Ascending aorta (tissue), 2 donors: ENCODE measurements at places on chromosomes 13 and 19.
A peak's percentile ranks its signal among the peaks of the same experiment; 100 is the strongest.

GRCh38 chr13:22517544-22517943 lies 663.2 kb upstream of the SGCG start:
- DNase-seq: no peak

- no peak for DNase-seq
These were observed 47.6 kb downstream of the PTPRS start for GRCh38 chr19:5292822-5293611.

DNA sequence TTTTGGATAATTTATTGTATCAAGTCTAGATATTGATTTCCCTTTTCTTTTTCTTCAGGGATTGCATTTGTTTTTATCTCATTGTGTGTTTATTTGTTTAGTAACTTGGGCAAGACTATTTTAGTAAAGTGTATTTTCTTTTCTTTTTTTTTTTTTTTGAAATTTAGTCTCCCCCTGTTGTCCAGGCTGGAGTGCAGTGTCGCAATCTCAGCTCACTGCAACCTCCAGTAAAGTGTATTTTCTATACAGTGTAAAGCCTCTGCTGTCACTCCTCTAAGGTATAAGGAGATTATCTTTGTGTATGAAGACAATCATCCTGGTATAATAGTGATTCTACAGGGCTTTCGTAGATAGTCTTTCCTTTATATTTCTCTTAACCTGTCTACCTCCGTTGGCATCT lies 2546.0 kb downstream of the PCDH9 start:
- DNase-seq: no peak

GRCh38 chr13:25741796-25742195 lies 310.0 kb downstream of the SHISA2 start:
- DNase-seq: no peak

GRCh38 chr19:29563486-29564101 lies 37.8 kb downstream of the VSTM2B start:
- no peak for DNase-seq

DNA sequence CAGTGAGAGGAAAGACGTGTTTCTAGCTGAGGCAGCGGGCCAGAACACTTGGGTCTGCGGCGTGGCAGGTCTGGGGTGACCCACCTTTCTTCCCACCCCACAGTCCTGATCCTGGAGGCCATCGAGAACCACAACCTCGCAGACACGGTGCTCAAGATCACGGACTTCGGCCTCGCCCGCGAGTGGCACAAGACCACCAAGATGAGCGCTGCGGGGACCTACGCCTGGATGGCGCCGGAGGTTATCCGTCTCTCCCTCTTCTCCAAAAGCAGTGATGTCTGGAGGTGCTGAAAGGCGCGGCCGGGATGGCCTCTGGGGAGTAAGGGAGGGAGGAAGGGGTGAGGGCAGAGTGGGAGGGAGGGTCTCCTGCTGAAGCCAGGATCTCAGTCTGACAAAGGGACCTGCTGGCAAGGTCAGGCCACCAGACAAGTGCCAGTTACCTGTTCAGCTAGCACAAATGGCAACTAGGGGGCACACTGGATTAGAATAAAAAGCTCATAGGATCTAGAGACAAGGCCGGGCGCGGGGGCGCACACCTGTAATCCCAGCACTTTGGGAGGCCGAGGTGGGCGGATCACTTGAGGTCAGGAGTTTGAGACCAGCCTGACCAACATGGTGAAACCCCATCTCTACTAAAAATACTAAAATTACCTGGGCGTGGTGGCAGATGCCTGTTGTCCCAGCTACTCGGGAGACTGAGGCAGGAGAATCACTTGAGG lies 7.2 kb downstream of the MAP3K10 start:
- no peak for DNase-seq

DNA sequence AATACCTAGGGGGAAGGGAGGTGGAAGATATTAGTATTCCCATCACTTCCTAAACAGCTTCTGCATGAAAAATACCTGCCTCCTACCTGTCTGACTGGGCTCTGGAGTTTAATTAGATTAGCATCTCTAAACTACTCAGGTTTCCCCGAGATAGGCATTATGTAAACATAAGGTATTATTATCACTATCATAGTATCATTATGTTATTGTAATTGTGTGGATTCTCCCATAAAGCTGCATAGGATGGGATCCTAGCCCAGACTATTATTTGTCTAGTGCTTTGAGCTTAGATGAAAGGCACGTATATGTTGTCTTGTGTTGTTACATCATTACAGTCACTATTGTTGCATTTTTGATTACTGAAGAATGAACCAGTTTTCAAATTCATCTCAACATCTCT lies 115.2 kb upstream of the SOX21 start:
- no peak for DNase-seq

GRCh38 chr19:947707-948539 lies 22.1 kb downstream of the ARID3A start:
- peak; percentile 39 for DNase-seq
